ENCODE measurements at places on chromosomes 6 and 20.

DNA sequence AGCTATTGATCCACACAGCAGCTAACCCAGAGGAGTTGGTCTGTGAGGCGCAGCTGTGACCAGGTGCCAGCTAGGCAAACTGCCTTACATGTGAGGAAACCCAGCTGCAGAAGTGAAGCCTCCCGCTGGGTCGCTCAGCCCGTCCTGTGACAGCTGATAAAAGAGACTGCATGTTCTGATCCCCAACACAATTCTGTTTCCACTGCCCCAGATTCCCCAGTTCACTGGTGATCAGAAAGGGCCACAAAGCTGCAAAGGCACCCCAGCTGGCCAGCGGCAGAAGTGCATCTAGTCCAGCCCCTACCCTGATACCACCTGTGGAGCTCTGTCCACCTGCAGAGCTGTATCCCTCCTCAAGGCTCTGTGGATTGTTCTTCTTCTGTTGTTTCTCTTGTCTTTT lies 64.5 kb downstream of the CTNNBL1 start:
- DNase-seq: no peak

DNA sequence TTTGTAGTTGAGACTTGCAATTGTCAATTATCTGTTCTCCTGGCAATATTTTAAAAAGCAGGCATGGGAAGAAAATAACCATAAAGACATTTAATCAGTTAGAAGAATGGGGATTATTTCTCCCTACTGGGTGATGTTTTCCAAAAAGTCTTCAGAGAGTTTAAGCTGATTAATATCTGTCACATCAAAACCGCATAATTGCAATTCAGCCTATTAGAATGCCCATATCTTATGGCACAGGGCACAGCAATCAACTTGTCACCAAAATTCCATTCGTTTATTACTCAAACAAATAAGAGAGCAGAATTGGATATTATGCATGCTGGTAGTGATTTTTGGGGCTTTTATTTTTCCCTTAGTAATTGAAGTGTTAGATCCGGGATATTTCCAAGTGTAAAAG lies 218.7 kb downstream of the RNF144B start:
- no peak for DNase-seq

DNA sequence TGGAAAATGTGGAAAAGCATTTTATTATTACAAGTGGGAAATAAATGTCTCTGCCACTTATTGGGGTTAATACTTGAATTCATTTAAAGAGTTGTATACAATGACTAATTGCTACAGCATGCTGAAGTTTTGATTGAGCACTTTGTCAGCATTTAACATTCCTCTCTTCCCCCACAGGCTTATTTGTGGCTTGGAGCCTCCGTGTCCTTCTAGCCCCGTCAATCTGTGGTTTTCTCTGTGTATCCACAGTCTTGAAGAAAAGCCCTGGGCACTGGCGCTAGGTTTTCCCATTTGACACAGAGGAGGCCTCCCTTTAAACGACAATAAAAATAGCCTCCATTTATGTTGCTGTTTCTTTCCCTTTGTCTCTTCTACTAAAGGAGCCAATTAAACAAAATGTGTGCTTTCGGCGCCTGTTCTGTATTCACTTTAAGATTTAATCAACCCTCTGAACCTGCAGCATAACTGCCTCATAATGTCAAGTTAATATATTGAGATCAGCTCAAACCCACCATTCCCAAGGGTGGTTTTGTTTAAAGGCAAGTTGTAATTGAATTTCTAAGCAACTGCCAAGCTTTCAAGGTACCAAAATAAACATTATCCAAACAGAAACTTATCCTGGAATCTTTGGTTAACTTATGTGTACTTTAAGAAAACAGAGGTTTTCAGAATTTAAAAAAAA lies 326.6 kb upstream of the RNF24 start:
- no peak for DNase-seq

DNA sequence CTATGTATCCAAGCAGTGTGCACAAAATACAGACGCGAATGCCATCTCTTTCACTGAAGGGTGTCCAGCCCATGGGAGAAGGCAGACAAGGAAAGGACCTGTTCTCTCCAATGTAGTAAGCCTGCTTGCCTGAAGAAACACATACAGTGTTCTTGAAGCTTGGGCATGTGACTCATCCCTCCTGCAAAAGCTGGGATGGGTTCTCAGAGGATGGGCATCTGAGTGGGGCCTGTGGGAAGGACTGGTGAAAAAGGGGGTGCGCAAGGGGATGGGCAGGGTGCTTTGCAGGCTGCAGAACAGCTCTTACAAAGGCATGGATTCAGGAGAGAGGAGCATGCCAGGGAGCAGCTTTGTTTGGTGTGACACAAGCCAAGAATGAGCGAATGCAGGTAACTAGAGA lies 128.1 kb downstream of the FYN start:
- no peak for DNase-seq

DNA sequence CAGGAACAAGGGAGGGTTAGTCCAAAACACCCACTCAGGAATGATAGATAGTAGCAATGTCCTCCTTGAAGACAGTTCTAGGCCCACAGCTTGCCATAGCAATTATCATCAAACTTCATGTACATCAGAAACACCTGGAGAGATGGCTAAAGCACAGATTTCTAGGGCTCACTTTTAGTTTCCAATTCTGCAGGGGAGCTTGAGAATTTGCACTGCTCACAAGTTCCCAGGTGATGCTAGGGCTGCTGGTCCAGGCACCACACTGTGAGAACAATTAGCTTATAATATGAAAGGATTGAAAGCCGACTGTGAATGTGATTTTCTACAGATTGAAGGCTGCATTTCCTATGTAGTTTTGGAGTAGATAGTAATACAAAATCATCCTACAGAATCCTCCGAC lies 3.5 kb downstream of the DEFB126 start:
- DNase-seq: no peak

- DNase-seq: no peak
These were observed 171.4 kb downstream of the PACRG start for GRCh38 chr6:162899148-162899547.

- DNase-seq: no peak
These were observed 4.0 kb upstream of the WRNIP1 start for GRCh38 chr6:2760882-2761842.

DNA sequence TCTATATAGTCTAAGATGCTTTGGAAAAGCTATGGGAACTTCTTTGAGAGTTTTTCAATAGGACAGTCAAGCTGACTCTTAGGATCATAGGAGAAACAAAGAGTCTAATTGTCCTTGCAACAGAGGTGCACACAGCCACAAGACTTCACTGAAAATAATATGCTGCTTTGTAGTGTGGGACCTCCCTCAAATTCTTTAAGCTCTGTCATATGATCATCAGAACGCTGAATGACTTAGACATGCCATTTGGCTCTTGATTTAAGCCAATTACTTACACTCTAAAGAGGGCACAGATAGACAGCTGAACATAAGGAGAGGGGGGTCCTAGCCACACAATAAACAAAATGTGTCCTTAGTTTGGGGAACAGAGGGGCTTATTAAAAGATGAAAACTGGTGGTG lies 818.7 kb upstream of the GJE1 start:
- DNase-seq: no peak

GRCh38 chr20:60749804-60750602 lies 502.1 kb upstream of the CDH4 start:
- no peak for DNase-seq

GRCh38 chr6:33901822-33902456 lies 98.1 kb upstream of the MLN start:
- DNase-seq: no peak

GRCh38 chr6:8494730-8495129 lies 59.4 kb upstream of the SLC35B3 start:
- no peak for DNase-seq

DNA sequence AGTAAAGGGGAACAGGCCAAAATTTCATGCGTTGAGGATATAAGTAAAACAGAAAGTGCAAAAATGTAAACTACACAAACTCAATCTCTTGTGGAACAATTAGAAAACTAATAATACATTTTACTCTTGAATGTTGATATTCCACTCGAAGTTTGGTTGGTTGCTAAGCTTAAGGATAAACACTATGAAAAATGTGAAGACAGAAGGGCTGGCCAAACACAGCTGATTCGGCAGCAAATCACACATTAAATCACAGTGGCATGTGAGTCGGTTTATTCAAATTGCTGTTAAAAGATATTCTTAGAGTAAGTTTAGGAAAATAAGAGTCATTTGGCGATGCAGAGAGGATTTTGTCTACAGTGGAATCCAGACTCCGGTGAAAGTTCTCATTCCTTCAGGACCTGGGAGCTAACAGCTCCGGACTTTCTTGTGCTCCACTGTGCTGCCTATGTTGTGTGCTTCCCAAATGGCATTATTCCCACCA lies 1.4 kb upstream of the EPM2A start:
- DNase-seq: peak; percentile 63

DNA sequence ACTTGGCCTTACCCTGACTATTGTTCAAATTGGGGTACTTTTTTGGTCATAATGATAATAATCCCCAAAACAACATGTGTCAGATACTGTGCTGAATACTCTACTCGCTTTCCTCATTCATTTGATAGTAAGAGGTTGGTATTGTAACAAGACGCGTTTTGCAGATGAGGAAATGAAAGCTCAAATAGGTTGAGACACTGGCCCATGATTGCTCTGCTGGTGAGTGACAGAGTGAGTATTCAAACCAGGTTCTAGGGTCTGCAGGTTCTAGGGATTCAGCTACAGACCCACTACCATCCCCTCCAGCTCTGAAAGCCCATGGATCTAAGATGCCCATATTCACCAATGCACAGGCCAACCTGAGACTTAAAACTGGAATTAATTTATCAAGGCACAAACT lies 1.3 kb upstream of the ENPP4 start:
- DNase-seq: no peak

GRCh38 chr6:123570813-123571684 lies 65.7 kb downstream of the TRDN start:
- no peak for DNase-seq

Data from muscle of arm (tissue), 14 donors.